Stimulated activated naive CD4-positive, alpha-beta T cell treated with Interleukin-2 at 50 U/mL for 16 hours (primary cell): ENCODE measurements at places on chromosomes 13 and 19.

DNA sequence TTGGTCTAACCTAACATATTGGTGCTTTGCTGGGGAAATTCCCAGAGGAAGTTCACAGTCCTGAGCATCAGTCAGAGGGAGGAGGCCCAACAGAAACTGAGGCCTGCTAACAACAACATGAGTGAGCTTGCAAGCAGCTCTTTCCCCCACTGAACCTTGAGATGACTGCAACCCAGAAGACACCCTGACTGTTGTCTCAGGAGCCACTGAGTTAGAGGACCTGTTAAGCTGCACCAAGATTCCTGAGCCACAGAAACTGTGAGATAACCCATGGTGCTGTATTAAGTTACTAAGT lies 193.2 kb upstream of the UBL3 start:
- no peak for DNase-seq

DNA sequence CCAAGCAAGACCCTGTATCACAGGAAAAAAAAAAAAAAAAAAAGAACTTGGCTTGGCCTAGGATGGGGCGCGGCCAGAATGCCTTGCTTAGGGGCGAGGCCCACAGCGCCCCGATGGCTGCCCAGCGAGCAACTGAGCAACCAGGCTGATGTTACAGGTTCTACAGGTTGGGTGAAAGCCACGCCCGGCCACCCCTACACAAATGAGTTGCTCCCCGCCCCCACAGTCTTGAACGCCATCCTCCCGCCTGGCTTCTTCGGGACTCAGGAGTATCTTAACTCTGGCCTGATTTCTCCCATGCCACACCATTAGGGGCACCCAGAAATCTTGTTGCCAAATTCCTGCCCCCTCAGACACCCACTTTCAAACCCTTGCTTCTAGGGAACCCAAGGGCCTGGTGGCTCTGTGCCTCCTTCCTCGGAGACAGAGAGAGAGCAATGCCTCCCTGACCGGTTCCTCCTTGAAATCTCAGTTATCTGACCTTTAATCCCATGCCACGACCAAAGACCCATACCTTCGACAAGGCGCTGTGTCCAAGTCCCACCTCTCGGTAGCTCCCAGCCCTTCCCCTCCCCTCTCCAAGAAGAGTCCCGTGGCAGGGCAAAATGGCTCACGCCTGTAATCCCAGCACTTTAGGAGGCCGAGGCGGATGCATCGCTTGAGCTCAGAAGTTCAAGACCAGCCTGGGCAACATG lies 1.1 kb upstream of the CBLC start:
- DNase-seq: no peak

- peak; percentile 87 for DNase-seq
Measured at GRCh38 chr19:9309974-9310446, 372 bp upstream of the ZNF699 start.

- no peak for DNase-seq
Measured at GRCh38 chr13:27004866-27005265, 166.7 kb downstream of the USP12 start.

DNA sequence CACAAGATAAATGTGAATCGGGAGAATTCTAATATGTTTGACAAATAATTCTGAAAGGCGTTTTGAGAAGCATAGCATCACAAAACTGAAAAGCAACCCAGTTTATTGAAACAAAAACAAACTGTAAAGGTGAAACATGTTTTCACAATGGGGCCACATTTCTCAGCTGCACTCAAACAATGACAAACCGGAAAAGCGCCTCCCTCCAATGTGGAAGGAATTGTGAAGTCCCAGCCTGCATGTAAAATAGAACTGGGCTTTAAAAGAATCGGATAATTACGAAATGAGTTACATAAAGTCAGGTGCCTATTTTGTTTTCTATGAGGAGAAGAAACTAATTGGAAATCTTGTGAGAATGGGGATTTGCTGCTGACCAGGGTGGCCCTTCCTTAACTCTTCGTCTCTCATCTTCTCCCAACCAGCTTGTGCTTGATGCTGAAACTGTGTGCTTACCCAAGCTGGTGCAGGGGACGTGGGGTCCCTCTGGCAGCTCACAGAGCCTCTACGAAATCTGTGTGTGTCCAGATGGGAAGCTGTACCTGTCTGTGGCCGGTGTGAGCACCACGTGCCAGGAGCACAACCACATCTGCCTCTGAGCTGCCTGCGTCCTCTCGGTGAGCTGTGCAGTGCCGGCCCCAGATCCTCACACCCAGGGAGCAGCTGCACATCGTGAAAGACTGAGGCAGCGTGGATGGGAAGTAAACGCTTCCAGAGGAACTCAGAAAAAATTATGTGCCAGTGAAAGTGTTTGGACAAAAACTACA lies 109.4 kb downstream of the SACS start:
- DNase-seq: no peak

GRCh38 chr19:40684280-40684679 lies 6.2 kb downstream of the NUMBL start:
- no peak for DNase-seq
